Vagina (tissue), 2 donors: ENCODE measurements at places on chromosomes 4 and X.

- DNase-seq = no peak
Observed at GRCh38 chr4:73725985-73726384, 14.4 kb upstream of the CXCL8 start.

GRCh38 chrX:47218920-47219815 lies 687 bp downstream of the CDK16 start:
- no peak for DNase-seq

GRCh38 chr4:106803083-106803482 lies 233.0 kb downstream of the DKK2 start:
- DNase-seq = no peak

GRCh38 chr4:182881914-182882313 lies 35.3 kb downstream of the DCTD start:
- DNase-seq = no peak

DNA sequence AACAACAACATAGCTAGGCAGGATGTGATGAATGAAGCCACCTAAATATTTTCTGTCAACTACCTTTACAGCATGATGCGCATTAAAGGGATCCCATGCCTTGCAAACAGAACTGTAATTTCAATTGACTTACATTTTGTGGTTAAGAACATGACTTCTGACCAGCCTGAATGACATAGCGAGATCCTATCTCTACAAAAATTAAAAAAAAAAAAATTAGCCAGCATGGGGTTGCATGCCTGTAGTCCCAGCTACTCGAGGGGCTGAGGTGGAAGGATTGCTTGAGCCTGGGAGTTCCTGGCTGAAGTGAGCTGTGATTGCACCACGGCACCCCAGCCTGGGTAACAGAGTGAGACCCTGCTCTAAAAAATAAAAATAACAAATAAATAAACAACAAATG lies 680.6 kb downstream of the IQCM start:
- DNase-seq = no peak

- DNase-seq = no peak
Observed at GRCh38 chr4:31748382-31748781, 1028.2 kb downstream of the PCDH7 start.

DNA sequence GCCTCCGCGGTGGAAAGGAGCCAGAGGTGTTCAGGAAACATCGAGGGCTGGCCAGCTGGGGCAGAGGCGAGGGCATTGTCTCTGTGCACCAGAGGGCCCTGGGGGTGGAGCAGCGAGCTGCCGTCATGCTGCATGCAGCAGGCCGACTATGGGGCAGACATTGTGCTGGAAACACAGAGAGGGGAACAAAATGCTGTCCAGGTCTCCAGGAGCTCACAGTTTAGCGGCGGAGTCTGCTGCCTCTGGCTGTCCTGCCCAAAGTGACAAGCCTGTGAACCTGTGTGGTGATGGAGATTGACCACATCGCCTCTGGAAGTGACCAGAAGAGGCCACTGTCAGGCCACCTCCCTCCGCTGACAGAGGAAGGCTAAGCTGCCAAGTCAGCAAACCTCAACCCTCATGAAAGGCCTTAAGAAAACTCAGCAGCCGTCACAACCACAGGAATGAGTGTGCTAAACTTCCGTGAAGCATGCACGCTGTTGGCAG lies 20.1 kb upstream of the SASH3 start:
- no peak for DNase-seq

GRCh38 chr4:53010318-53010717 lies 148.2 kb downstream of the RASL11B start:
- DNase-seq = no peak

DNA sequence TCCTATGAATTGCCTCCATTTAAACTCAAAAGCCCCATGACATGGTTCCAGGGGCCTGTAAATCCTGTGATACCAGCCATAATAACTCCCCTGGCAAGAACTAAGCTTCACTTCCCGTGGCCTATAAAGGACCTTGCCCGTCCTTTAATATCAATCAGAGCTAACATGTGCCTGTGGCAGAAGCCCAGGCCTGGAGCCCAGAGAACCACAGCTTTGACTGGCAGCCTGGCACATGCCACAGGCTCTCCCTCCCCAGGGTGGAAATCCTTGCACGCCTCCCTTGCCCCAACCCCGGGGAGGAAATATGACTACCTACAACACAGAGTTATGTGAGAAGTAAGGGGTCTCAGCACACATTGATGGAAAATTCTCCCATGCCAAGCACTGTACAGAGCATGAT lies 287.4 kb downstream of the RAB28 start:
- DNase-seq = no peak

DNA sequence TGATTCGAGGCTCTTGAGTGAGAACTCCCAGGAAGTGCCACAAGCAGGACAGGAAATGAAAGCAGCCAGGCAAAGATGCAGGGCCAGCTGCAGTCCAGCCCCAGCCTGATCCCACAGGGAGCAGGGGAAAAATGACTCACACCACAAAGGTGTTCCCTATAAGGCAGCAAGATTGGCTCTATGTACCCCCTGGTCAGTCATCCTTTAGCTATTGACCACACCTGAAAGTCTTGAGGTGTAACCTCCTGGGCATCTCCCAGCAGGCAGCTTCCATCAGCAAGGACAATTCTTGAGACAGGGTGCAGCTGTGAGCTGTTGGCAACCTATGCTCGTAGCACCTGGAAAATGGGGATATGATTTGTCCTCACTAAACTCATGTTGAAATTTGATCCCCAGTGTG lies 27.9 kb upstream of the EXOC1L start:
- no peak for DNase-seq

DNA sequence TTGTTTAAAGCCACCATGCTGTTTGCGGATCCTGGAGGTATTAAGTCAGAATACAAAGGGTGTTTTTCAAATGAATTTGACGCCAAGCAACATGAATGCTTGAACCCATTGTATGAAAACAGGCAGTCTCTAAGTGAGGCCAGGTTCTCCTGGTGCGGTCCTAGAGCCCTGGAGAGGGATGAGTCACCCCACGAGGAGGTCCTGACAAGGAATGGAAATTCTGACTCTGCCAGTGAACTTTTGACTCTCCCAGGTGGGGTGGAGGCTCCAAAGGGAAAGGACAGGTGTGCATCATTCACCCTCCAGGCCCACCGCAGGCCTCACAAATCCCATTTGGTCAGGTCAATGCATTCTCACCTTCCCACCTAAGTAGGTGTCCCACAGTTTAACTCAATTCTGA lies 1.5 kb downstream of the TRIM2 start:
- no peak for DNase-seq

DNA sequence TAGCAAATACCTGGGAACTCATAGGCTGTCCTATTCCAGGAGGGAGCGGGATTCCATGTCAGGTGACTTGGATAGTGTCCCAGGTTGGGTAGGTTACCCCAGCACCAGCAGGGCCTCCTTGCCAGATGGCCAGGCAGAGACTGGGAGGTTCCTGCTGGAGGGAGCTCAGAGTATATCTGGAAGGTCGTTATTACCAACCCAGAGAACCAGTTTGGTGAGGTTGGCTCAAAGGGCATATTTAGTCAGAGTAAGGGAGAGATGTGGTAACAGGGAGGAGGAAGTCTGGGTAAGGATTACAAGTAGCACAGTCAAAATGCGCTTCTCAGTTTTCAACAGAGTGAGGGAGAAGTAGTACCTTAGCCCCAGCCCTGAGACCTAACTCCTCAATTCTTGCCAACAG lies 53.3 kb upstream of the LNX1 start:
- no peak for DNase-seq

DNA sequence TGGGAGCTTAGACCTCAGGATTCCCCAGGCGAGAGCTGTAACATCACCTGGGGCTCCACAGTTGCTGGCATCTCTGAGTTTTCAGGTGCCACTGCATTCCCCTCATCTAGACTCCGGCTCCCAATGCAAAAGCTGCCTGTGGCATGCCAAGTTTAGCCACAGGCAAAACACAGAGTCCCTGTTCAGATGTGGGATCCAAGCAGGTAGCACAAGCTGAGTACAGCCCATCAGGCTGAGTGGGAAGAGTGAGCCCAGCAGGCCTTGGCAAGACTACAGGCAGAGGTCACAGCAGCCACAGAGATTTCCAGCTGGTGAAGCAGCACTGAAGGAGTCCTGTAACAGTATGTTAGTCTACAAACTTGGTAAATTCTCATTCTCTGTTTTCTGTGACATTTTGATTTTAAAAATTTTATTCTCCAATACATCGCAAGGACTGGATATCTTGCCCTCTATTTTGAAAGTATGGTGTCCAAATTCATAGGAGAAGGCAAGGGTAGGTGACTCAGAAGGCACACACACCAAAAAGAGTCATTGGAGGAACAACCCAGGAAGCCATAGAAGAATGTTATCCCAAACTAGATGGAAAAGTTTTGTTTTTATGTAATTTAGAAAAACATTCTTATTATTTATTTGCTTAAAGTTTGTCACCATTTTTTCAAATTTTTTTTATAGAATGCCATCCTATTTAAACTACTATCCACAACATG lies 13.6 kb upstream of the CXCL2 start:
- DNase-seq = no peak

DNA sequence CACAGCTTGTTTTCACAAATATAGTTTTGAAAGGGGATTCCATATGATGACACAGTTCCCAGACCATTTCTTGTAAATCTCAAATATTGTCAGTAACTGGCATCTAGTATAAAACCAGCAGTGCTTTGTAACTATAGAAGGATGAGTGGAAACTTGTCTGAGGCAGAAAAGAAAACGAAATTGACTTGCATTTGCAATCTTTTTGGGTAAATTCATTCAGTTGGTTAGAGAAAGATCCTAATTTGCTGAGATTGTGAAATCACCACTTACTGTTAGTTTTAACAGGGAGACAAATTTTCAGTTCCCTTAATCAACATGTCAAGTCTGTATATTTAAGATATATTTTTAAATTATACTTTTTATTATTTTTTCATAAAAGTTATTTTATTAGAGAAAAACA lies 71.5 kb upstream of the VEGFC start:
- DNase-seq = no peak

GRCh38 chrX:362937-363620 lies 23.6 kb downstream of the PPP2R3B start:
- DNase-seq = no peak

DNA sequence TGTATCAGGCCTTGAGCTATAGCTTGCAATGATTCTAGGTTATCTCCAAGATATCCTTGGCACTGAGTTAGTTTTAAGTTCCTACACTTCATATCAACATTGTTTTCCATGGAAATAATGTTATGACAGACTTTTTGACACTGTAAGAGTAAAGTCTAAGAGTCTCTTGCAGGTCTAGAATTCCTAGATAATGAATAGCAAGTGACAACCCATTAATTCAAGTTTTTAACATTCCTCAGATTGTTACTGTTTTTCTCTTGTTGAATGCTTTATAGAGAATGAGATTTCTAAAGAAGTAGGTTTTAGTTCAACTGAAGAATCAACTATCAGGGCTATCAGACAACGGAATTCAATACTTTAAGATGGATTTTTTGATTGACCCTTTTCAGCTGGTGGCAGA lies 276.1 kb downstream of the PPP3CA start:
- DNase-seq = no peak

GRCh38 chr4:67723949-67724348 lies 23.0 kb upstream of the UBA6 start:
- DNase-seq = no peak

- no peak for DNase-seq
Observed at GRCh38 chrX:119410027-119410819, 11.1 kb downstream of the SLC25A43 start.

DNA sequence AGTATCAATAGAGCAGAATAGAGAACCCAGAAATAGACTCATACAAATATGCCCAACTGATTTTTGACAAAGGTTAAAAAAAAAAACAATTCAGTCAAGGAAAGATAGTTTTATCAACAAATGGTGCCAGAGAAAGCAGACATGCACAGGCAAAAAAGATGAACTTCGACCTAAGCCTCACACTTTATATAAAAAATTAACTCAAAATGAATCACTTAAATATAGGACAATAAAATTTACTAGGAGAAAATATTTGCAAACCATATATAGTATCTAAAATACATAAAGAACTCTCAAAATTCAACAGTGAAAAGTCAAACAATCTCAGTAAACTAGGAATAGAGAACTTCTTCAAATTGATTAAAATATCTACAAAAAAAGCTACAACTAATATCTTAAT lies 29.7 kb downstream of the HUWE1 start:
- DNase-seq = no peak
